ENCODE measurements at places on chromosomes 7 and 10.

DNA sequence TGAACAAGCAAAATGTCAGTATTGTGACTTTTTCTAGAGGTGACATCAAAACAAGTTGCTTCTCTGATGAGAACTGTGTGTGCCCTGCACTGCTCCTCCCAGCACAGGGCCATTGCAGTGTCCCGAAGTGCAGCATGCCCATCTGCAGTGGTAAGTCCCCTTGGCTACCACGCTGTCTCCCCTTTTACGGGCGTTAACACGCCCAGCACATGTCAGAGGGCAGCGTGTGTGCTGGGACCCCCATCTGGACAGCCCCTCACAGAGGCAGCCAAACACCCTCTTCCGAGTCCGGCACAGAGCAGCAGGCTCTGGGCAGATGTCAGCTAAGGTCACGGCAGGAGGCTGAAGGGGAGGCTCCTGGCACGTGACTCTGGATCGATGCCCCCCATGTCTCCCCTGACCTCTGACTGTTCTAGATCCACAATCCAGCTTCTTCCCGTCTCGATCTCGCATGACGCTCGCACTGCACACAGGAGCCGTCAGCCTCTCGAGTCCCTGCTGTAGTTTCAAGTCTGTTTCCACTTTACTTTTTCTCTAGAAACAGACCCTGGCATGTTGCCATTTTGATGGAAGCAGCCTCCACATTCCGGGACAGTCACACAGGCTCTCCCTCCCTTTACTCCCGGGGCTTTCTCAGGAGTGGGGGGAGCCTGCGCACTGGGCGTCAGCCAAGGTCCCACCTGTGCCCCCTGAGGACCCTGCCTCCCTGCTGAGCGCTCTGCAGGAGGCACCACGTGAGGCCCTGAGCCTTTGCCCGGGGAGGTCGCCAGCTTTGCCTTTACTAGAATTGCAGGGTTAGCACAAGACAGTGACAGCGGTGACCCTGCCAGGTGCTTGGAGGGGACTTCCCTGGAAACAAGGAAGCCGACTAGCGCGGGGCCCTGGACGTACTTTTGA lies 133.8 kb downstream of the TCERG1L start:
- DNase-seq: no peak

DNA sequence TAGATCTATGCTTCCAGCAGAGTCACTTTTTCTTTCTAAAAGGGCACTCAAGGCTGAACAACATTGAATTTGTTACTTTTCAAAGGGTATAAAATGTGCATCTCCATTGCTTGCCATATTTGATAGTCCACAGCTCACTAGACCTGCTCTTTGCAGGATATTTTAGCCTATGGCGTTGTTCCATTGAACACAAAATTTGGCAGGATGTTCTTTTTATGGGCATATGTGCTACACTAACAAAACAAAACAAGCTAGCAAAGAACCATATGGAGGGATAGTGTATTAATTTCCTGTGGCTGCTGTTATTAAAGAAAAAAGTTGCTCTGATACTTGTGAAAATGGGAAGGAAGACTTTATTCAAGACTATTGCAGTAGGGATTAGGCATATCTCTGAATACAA lies 828.7 kb downstream of the TYW1 start:
- no peak for DNase-seq

DNA sequence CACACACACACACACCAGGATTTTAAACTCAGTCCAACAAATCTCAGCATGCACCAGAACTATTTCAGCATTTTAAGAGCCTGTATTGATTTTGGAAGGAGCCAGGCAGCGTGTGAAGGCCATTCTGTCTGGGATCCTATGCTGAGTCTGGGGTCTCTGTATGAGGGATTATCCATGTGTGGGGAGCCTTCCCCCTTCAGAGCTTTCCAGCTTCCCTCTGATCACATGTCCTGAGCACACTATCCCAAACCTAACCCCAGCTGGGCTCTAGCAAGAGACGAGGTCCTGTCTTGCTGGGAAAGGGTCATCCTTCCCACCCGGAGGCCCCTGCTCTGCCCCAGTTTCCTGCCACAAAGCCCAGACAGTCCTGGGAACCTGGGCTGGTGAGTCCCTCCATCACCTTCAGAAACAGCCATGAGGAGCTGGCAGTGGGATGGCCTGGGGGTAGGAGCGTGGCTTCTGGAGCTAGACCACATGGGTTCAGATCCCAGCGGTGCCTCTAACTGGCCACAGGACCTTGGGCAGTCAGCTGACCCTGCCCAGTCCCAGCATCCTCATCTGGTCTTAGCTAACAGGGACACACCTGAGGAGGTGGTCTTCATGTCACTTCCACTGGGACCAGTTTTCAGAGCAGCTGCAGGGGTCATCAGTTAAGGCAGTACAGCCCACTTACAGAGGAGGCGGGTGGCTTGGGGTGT lies 79.6 kb upstream of the RET start:
- no peak for DNase-seq

GRCh38 chr10:72238392-72239175 lies 22.5 kb upstream of the ASCC1 start:
- no peak for DNase-seq

DNA sequence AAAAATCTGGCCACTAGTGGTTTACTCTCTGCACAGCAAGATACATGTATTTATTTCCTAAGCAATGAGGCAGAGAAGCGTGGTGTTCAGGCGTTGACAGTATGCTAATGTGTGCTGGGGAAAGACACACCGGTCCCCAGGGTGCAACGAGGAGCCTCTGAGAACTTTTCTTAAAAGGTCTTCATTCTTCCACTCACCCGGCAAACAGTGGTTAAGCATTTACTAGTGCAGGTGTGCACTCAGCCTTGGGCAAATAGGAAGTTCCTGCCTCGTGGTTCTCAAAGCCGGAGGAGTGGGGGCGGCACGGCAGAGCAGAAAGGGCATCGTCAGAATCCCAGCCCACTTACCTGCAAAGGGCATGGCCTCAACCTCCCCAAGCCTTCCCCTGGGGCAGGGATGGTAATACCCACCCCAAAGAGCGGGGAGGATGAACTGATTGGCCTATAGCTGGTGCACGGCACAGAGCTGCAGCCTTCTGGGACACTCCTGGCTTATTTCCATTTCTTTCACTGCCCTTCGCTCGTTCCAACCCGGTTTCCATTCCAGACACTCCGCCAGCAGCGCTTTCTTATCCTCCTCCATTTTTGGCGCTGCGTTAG lies 184.3 kb upstream of the CTBP2 start:
- no peak for DNase-seq

- no peak for DNase-seq
These were observed 484.7 kb upstream of the SORCS1 start for GRCh38 chr10:107649249-107649648.
